ENCODE measurements at places on chromosomes 4 and X.

- no peak for DNase-seq
Observed at GRCh38 chr4:111798840-111799239, 346.4 kb upstream of the FAM241A start.

DNA sequence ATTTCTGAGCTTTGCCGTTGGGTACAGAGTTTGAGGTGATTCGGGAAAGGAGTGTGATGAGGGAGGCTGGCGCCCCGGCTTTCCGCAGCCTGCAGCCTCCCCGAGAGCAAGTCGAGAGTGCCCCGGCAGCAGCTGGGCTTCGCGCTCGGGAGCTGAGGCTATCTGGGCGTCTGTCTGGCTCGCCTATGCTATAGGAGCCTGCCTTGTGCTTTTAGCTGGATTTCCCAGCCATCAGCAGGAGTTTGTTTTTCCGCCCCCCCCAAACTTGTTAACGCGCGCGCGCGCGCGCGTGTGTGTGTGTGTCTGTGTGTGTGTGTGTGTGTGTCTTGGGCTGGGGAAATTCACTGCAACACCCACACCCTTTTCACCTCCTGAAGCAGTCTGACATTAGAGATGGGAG lies 765 bp upstream of the DGKK start:
- no peak for DNase-seq

DNA sequence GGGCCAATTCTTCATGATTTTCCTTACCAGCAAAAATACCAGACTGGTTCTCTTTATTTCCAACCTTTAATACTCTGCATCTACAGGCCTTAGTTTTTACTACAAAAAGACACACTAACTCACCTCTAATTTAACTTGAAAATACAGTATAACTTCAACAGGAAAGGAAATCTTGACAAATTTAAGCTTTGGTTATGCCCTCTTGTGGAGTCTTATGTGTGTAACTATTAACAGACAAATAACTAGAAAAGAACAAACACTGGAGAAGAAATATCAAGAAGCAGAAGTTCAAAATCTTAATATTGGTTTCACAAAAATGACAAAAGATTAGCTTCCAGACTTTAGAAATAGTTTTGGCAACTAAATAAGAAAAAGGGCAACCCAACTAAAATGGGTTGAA lies 33.0 kb downstream of the PPA2 start:
- no peak for DNase-seq

GRCh38 chr4:148793221-148793620 lies 351.0 kb upstream of the NR3C2 start:
- DNase-seq: no peak

DNA sequence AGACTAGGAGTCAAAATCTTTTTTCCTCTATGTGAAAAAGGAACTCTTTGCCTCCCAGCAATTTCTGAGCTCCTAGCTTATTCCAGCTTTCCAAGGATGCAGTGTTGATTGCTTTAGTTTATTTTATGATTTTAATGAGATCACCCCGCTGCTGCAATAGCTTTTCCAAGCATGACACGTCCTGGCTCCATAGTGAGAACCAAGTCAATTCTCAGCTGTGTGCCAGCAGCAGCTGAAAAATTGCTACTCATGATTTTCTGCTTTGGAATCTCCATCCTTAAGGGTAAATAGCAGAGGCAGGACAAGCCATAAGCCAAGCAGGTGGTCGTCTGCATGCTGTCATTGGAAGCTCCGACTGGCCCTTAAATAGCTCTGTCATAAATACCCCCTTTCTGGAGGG lies 64.5 kb downstream of the FTHL17 start:
- DNase-seq: no peak

- peak; percentile 49 for DNase-seq
Observed at GRCh38 chr4:40976343-40976742, 226.6 kb downstream of the NSUN7 start.

DNA sequence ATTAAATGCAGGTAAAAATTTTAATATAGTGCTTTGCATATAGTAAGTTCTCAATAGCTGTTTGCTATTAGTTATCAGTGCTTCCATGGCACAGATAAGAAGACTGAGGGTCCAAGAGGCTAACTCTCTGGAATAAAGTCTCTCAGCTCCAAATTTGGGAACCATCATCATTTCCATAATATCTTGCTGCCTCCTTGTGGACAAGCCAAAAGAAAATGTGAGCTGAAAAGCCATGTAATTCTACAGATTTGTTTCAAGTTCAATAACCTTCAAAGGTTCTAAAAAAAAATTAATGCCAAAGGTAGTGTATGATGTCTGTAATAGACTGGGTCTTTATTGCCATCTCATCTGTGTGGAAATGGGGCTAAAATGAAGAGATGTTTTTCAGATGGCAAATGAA lies 136.9 kb upstream of the VCX start:
- peak; percentile 5 for DNase-seq

GRCh38 chr4:156493858-156494257 lies 477.7 kb downstream of the PDGFC start:
- no peak for DNase-seq

DNA sequence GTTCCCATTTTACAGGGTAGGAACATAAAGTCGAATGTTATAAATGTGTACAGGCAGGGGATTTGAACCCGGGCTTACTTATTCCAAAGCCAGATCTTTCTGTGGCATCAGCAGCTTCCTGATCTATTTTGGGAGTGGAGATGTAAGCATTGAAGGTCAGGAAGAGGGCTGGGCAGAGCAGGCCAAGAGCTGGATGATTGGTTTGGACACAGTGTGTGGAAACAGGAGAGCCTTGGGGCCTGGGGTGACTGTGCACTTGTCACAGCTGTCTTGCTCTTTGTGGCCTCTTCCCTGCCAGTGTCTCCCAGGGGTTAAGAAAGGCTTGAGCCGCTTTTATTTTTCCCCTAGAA lies 127.9 kb upstream of the ENPP6 start:
- DNase-seq: no peak

GRCh38 chr4:154367659-154368058 lies 123.9 kb downstream of the DCHS2 start:
- no peak for DNase-seq

DNA sequence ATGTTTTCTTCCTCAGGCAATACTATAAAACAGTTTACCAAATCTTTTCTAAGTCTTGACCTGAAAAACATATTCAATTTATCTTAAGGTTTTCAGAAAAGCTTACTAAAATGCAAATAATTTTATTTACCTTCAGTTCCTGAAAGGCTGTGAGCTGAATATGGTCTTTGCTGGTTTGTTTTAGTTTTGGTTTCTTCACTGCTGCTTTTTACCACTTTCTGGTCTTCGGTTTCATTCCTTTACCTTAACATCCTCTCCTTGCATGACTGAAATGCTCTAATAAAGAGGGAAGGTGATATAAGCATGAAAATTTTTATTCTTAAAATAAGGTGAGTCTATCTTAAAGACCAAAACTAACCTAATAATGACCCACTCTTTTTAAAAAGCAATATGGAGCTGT lies 97.1 kb upstream of the NRK start:
- DNase-seq: no peak

DNA sequence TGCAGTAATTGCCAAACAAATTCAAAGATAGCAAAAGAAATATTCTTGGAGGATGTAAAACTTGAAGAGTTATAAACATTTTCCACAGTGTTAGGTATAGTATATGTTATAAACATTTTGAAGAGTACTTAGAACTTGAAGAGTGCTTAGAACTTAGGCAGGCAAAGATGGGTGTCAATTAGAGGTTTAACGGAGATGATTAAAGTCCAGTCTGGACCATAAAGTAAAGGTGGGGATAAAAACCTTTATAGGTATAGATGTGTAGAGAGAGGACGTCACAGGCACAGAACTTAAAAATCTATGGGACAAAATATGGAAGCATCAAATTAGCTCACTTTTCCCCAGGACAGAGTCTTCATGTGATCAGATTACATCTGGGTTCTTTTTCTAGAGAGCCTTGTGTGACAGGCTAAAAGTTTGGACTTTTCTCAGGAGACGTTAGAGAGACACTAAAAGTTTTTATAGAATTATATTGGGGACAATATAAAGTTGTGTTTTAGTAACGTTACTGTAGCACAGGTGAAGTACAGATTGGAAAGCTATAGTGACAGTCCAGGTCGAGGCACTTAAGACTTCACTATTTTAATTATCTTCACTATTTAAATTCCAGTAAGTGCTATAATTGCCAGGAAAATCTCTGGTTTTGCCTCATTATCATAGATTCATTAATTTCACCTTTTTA lies 13.3 kb upstream of the MAD2L1 start:
- no peak for DNase-seq

- peak; percentile 32 for DNase-seq
Observed at GRCh38 chr4:77092975-77093374, 17.2 kb upstream of the CCNI start.

DNA sequence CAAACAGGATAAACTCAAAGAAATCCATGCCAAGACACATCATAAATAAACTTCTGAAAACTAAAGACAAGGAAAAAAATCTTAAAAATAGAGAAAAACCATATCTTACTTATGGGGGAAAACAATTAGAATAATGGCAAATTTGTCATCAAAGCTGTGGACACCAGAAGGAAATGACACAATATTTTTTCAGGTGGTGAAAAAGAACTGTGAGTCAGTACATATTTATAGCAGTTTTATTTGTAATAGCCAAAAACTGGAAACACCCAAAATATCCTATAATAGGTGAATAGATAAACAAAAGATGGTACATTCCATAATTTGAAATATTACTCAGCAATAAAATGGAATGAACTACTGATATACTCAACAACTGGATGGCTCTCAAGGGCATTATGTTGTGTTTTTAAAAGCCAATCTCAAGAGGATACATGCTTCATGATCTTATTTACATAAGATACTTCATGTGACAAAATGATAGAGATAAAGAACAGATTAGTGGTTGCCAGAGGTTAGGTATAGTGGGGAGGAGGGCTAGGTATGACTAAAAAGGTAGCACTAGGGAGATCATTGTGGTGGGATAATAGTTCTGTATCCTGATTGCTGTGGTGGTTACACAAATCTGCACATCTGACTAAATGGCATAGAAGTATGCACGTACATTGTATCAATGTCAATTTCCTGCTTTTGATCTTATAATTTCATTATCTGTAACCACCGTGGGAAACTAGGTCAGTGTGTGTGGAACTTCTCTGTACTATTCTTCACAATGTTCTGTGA lies 191.9 kb downstream of the PPP1R2C start:
- DNase-seq: no peak

- DNase-seq: no peak
Observed at GRCh38 chrX:17052793-17053192, 106.3 kb downstream of the REPS2 start.

- peak; percentile 9 for DNase-seq
Observed at GRCh38 chr4:37983951-37984350, 23.8 kb downstream of the PTTG2 start.

- DNase-seq: no peak
Observed at GRCh38 chr4:170931321-170931720, 841.6 kb upstream of the AADAT start.

GRCh38 chr4:146842876-146843275 lies 102.8 kb downstream of the TTC29 start:
- no peak for DNase-seq

GRCh38 chr4:188822698-188823097 lies 683.5 kb downstream of the TRIML1 start:
- DNase-seq: no peak

DNA sequence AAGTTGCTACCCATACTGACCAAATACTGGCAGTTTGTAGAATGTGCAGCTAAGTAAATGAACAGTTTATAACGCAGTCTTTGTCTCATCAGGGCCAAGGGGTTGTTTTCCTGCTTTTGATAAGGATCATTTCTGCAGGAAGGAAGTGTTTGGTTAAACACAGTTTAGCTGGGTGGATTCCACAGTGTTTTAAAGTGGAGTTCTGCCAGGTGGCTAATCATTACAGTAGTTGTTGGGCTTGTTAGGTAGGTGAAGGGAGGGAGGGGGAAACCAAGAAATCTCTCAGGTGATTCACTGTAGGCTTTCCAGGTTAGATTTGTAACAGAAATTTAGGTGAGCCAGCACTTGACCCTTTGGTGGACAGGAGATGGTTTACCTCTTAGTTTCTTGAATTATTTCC lies 58.1 kb downstream of the FNIP2 start:
- no peak for DNase-seq

DNA sequence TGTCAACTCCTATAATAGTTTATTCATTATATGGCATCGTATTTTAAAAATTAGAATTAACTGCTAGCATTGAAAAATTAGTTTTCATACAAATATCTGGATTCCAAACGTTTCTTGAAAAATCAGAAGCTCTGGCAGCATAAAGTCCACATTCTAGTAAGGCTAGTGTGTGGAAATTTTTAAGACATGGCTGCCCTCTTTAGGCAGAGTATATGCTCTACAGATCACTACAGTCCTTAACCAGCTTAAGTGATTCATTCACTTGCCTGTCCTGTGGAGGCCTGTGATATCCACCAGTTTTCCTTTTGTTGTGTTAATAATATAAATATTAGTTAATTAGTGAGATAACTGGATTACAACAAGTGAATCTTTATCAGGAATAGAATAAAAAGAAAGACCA lies 287.2 kb downstream of the OPHN1 start:
- peak; percentile 59 for DNase-seq

GRCh38 chr4:80107374-80107773 lies 34.3 kb upstream of the ANTXR2 start:
- DNase-seq: no peak

DNA sequence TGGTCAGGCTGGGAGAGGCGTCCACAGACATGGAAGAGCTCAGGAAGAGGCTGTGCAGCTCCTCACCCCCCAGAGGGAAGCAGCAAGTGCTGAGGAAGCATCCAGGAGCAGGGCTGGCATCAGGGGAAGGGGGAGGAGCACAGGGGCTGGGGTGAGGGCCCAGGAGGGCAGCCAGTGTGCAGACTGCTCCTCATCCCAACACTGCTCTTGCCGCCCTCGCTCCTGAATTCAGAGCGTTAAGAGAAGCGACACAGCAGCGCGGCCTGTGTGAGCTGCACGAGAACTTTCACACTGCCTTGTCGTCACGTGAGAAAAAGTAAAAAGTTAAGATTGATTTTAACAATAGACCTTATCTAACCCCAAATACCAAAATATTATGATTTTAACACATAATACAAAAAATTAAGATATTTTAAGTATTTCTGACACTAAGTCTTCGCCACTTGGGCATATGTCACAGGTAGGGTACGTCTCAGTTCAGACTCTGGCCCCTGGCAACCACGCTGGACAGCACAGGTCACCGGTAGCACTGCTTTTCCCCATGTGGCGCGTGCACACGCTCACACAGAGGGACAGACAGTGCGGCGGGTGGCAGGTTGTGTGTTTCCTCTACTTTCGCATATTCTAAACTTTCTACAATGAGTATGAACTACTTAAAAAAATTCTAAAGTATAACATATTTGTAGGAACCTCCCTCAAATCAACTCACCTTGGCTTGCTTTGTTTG lies 19.7 kb downstream of the NOP14 start:
- no peak for DNase-seq

- no peak for DNase-seq
Observed at GRCh38 chr4:55617587-55618197, 18.4 kb downstream of the NMU start.

DNA sequence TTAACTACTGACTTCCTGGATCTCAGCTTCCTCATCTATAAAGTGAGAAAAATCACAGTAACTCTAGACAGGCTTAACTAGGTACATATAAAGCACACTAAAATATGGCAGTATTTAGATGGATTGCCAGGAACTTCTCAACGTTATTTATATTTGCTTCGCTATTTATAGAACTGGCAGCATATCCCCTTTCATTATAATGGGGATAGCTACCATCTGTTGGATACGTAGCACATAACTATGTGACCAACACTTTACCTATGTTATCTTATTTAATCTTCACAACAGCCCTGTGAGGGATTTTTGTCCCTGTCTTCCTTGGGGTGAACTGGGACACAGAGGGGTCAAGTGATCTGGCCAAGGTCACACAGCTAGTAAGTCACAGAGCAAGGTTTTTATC lies 64.6 kb downstream of the ENPEP start:
- peak; percentile 48 for DNase-seq
